ENCODE measurements at places on chromosomes 2 and 18.

DNA sequence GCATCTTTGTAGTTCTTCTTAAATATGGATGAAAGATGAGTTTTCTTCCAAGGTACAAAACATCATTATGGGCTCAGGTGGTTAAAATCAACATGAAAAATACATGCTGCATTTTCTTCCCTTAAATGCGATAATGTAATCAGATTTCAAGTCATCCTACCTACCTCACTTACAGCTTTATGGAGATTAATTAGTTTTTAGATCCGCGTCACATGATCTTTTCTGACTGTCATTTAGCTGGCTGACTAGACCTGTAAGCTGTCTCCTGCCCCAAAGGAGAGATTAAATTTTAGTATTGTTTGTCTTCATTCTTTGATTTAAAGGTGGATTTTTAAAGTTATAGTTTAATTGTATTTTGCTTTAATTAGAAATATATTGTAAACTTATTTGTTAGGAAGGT is 678.0 kb upstream of the ZEB2 start:
- DNase-seq, result no peak

DNA sequence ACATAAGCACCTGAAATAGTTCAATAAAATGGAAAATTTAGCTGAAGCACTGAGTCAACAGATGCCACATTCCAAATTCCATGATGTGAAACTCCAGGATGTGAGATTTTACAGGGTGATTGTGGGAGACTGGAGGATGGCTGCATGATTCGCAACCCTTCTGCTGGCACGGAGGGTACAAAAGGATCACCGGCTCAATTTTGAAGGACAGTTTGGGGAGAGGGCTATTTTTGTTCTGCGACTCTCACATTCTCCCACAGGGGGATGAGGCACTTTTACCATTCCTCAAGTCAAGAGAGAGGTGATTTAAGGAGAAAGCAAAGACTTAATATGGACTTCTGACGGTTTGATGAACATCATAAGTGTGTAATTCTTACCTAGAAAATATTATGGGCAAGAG is 138.1 kb upstream of the CWC22 start:
- DNase-seq, result no peak

DNA sequence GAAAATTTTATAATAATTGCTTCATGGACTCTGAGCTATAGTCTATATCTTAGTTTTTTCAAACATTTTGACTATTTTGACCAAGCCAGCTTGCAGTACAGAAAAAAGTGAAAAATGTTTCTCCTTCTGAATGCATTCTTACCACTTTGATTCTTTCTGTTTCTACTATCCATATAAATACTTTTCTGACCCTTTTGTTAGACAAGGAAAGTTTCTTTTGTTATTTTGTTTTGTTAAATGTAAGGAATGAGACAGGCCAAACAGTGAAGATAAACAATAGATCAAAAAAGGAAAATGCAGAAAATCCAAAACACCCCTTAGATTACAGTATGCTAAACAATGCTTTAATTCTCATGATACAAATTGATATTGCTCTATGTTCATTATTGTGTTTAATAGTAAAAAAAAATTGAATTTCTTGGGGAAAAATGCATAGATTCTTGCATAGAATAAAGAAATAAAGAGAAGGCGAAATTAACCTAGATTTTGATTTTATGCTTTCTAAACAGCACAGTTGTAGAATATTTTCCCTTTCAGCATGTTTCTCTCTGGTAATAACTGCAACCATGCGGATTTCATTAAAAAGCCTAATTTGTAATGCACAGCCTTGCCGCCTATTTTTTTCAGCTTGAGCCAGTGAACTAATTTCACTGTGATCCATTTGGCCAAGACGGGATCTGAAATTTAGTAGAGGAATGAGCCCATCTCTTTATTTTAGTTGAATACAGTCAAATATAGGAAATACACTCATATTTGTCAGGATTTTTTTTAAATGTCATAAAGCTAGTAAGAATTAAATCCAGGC is 976 bp downstream of the TNFAIP6 start:
- DNase-seq, result no peak

DNA sequence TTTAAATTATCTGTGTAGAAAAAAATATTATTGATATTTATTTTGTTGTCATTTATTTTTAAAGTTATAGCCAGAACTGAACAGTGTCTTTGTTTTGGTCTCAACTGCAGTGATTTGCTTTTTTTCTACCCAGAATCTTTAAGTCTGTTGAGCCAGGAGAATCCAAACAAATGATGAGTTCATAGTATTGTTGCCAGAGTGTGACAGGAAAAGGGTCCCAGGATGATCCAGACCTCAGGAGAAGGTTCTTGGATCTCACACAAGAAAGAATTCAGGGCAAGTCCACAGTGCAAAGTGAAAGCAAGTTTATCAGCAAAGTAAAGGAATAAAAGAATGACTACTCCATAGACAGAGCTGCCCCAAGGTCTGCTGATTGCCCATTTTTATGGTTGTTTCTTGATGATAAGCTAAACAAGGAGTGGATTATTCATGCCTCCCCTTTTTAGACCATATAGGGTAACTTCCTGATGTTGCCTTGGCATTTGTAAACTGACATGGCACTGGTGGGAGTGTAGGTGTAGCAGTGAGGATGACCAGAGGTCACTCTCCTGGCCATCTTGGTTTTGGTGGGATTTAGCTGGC is 127.1 kb downstream of the AGPS start:
- DNase-seq, result no peak

- DNase-seq, result no peak
These were observed 648 bp upstream of the LYPD6B start for GRCh38 chr2:149037851-149038250.
